ENCODE measurements at places on chromosomes 3 and 15.
A peak's percentile ranks its signal among the peaks of the same experiment; 100 is the strongest.

- DNase-seq: no peak
Measured at GRCh38 chr15:49279521-49280456, 109.7 kb downstream of the GALK2 start.

- no peak for DNase-seq
Measured at GRCh38 chr15:40310001-40310959, 2.5 kb upstream of the PLCB2 start.

DNA sequence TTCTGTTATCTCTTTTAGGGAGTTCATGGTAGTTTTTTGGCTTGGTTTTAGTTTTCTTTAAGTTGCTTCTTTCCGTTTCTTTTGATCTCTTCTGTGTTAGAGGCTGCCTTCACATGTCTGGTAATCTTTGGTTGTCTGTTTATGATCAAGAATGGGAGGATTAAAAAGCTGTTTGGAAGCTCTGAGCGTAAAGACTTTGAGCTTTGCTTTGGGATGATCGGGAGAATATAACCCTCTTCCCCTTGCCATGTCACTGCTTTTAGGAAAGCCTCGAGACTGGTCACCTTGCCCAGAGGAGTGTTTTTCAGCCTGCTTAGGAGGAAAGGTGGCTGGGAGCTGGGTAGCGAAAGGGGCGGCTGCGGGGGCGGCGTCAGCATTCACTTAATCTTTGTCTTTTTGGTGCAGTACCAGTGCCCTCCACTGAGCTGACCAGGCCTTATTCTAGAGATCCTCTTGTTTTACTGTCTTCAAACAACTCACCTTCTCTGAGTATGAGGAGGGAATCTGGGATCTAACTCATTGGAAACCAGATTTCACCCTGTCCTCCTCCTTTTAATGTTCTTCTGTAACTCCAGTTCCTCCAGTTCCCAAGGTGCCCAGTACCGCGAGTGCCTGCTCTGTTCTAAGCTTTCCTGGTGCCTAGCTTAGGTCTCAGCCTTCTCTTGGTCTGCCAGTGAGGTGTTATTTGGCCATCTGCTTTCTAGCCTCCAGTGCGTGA, 15.5 kb downstream of the TATDN2 start:
- no peak for DNase-seq

DNA sequence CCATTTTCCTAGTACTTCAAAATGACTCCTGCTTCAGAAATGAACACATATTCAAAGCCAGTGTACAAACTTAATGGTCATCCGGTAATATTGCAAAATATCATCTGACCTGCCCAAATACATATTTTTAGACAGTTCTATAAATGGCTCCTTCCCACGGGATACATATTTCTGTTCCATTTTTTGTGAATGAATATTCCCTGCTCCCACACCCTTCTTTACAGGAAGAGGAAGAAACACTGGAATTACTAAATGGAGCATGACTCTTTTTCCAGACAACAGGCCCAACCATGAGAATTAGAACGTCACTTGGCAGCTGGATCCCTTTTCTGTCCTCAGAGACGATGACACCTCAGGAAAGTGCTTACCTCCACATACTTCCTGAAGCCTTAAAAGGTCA, 38.0 kb upstream of the CBLB start:
- DNase-seq: no peak

DNA sequence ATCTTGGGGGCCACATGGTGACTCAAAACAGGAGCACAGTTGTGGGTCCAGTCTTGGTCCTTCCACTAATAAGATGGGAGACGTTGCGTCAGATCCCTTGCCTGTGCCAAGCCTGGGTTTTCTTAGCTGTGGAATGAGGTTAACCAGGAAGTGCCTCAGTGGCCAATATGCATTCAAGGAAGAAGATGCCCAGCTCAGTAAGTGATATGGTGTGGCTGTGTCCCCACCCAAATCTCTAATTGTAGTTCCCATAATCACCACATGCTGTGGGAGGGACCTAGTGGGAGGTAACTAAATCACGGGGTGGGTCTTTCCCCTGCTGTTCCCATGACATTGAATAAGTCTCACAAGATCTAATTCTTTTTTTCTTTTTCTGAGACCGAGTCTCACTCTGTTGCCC, 6.4 kb downstream of the ALG1L2 start:
- DNase-seq: no peak

GRCh38 chr15:58738046-58738707, 11.3 kb downstream of the ADAM10 start:
- peak; percentile 46 for DNase-seq

DNA sequence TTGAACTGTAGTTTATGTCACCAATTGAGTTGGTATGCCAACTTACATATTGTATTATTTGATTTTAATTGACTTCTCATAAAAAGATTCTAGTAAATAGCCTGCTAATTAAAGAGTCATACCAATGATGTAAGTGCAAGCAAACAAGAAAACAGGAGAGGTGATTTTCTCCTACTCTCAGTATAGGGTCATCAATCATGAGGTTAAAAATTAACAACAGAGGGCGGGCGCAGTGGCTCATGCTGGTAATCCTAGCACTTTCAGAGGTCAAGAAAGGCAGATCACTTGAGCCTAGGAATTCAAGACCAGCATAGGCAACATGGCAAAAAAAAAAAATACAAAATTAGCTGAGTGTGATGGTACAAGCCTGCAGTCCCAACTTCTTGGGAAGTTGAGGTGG, 108.7 kb downstream of the MYO9A start:
- DNase-seq: no peak

DNA sequence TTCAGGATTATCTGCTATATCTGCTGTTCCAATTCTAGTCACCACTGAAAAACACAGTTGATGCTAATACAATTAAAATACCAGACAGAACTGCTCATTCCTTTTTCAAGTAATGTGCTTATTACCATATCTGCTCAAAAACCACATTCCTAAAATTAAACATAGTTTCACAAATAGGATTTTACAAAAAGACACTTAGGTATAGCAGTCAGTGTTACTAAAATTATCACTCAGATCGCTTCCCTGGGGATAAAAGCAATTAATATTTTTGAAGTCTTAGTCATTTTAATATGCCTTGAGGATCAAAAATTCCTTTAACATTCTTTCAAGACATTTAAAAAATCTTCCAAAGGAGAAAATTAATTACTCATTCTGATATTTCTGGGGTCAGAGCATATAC, 71.5 kb downstream of the RAD18 start:
- DNase-seq: no peak

- peak; percentile 70 for DNase-seq
Measured at GRCh38 chr3:47347217-47347801, 33.5 kb upstream of the PTPN23 start.

DNA sequence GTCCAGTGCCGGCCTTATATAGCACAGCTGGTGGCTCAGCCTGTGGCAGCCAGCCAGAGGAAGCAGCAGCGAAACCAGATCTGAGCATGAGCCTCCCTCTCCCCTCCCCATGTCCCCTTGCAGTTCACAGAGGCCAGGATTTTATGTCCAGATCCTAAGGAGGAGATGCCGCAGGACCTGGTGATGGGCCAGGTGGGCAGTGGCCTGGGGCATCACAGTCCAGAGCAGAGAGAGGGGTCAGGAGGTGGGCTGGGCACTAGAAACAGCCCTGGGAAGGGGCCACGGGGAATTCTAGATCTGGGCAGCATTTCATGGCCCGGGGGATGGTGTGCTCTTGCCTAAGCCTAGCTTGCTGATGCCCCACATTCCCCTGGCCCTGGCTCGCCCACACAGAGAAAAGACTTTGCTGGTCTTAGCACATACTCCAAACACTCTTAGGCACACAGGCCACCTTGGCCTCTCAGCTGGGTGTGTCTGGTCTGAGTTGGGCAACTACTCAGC, 259 bp upstream of the CILP start:
- DNase-seq: no peak

DNA sequence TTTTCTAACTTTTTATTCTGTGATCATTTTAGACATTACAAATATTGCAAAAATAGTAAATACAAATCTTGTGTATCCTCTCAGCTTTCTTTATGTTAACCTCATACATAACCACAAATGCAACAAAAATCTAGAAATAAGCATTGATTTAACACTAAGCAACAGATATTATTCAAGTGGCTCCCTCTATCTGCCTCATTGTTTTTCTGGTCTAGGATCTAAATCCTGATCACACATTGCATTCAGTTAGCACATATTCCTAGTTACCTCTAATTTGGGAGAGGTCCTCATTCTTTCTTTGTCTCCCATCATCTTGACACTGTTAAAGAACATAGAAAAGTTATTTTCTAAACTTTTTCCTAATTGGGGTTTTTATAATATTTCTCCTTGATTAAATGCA, 1126.0 kb downstream of the ROBO2 start:
- DNase-seq: no peak

GRCh38 chr3:60363817-60364216, 887.4 kb downstream of the FHIT start:
- DNase-seq: no peak

GRCh38 chr3:189778340-189778950, 147.3 kb downstream of the TP63 start:
- DNase-seq: no peak

DNA sequence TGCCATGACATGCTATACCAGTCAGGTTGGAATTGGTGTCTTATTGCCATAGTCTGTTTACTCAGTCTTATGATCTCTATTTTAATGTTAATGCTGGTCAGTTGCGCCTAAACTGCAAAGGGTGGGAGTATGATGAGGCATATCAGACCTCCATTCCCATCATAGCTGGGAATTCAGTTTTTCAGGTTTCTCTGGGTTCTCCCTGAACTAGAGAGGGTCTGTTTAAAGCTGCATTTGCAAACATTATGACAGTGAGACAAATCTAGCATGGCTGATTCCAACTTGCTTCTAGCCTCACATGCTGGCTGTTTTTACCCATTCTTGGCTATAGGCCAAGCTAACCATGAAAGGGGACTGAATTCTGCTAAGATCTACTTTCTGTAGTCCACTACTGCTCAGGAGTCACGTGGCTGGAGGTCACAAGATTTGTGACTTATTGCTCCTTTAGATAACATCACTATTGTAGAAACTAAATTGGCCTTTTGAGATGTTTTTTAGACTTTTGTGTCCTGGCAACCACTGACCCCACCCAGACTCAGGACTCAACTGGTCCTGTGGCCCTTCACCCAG, 96.5 kb downstream of the TGFBR2 start:
- DNase-seq: no peak

DNA sequence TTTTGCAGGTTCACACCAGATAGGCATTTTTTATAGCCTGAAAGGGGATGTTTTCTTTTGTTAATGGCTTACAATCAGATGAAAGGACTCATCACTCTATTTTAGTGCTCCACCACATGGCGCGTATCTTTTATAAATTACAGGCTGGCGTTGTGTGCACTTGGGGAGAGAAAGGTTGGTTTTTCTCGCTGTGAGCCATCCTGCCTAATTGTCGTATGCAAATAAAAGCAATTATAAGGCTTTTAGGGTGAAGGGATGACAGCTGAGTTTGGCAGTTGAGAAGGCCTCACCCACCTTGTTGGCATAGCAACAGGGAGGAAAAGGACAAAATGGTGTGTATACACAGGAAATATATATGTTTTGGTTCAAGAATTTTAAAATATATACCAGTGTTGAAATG, 268.0 kb downstream of the NR2F2 start:
- no peak for DNase-seq

GRCh38 chr3:29065211-29065785, 215.6 kb upstream of the RBMS3 start:
- no peak for DNase-seq

GRCh38 chr15:70093481-70094319, 4.0 kb downstream of the TLE3 start:
- no peak for DNase-seq

- no peak for DNase-seq
Measured at GRCh38 chr3:84820906-84821305, 137.9 kb upstream of the CADM2 start.

DNA sequence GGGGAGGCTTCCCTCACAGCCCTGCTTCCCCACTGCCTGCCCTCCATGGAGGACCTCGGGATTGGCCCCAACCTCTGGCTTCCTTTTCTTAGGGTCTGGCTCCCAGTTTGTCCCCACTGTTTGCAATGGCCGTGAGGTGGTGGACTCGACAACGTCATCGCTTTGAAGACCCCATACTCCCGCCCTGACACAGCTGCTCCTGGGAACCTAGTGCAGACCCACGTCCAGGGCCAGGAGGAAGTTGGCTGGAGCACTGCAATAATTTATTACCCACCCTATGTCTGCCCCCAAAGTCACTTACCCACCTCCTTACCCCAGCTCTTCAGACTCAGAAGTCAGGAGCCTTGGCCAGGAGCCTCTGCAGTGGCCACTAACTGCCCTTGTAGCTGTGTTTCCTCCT, 11.1 kb downstream of the GRM2 start:
- no peak for DNase-seq

- DNase-seq: no peak
Measured at GRCh38 chr3:161332792-161333191, 38.5 kb downstream of the SPTSSB start.

DNA sequence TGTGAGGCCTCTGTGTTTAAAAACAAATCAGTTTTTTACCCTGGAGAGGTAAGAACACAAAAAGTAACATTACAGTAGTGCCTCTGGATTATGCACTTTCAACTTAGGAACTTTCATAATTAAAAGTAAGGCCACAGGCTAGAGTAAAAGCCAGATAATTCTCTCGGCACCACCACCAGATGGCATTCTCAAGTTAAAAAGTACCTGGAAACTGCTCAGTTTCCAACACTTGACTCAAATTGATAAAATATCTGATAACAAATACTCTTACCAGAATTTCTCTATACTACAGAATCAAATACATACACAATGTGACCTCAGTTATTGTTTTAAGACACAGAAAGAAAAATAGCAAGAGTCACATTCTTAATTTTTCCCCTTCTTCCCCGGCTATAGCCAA, 19.9 kb downstream of the SPICE1 start:
- DNase-seq: no peak

GRCh38 chr15:25933456-25934158, 70.5 kb upstream of the ATP10A start:
- no peak for DNase-seq

DNA sequence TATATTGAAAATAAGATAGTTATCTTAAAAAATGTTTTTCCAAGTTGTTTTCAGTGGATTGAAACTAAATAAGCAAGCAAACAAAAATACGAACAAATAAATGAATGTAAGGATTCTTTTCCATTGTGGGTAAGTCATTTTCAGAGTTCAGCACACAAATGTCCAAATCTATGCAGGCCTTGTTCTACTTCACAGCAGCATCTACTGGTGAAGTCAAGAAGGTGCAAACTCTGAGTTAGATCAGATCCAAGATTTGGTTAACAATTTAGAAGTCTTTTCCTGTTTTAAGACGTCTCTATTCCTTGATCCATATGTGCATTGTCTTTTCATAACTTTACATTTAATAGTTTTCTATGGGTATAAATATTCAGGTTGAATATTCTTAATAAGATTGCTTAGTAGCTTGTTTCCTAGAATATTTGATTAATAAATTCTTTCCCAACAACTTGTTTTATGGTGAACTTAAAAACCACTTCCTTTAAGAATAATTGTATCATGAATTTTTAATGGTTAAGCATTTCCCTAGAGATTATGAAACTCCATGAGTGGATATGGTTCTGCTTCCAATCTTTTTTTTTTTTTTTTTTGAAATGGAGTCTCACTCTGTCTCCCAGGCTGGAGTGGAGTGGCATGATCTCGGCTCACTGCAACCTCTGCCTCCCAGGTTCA, 10.5 kb downstream of the PTX3 start:
- DNase-seq: no peak

- no peak for DNase-seq
Measured at GRCh38 chr3:139906418-139906817, 28.6 kb upstream of the CLSTN2 start.

Measured in SIG-M5 (cell line).